Daoy (cell line): ENCODE measurements at places on chromosomes 6 and 20. TPM values are rescaled to one million over a fixed set of nuclear protein-coding genes. Genes with fewer than 3 reads are reported as not detected.

DNA sequence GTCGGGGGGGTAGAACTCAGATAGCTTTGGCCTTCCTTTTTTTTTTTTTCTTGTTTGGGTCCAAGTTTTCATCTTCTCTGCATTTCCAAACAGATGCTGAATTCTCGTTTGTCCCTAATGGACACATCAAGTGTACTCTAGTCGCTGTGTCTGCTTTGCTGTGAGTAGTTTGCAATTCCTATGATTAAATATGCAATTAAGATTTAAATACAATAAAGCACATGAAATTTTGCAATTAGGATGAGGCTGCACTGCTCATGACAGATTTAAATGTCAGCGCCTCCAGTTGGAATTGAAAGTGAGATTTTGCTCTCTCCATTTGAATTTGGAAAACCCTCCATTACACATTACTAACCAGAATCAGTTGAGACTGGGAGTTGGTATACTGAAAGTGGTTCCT lies 70.4 kb downstream of the PFDN4 start:
- no peak for DNase-seq

DNA sequence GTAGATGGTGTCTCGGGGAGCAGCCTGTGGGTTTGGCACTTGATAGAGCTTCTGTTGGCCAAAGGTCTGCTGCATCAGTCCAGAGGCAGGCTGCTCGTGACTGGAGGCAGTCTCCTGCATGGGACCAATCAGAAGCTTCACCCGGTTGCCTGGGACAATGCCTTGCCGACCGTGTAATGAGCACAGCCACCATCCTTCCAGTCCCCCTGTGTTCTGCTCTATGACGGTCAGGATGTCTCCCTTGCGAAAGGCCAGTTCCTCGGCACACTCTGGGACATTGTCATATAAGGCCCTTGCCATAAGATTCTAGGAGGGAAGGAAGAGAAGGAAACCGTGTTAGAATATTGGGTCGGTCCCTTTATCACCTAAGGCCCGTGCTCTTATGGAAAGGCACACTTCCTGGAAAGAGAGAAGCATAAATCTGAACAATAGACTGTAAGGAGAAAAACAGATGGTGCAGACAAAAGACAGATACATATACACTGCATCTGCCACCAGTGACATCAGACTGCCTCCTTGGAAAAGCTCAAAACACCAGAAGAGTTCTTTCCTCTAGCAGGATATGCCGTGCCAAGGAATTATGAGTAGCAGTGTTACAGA lies 18.9 kb downstream of the NEDD9 start:
- DNase-seq: no peak

DNA sequence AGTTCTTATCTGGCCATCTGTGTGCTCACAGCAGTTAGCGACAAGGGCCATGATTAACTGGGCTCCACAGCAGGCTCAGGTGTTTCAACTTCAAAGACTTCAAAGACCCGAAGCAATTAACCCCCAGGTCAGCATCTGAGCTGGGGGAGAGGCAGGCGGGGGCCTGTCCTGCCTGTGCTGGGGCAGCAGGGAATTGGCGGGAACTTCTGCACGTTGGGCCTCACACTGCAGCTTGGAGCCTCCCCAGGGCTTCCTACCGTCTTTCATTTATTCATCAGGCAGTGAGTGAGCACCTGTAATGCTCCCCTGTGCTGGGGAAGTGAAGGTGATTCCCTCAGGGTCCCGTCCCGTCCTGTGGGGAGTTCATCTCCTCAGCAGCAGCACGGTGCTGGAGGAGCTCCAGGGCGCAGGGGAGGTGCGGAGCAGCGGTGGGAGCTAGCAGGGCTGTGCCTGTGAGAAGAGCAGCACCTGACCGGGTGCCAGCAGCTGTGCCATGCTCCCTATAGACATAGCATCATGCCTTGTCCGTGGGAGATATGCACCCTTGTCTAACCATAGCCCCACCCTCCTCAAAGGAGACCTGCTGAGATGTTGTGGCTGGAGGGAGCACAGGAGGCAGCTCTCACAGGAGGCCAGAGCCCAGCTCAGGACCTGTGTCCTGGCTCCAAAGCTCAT lies 51.8 kb upstream of the FRMD1 start:
- no peak for DNase-seq

GRCh38 chr6:158047127-158047518 lies 65.5 kb downstream of the SYNJ2 start:
- DNase-seq: peak; percentile 81

GRCh38 chr20:14622796-14623195 lies 285.4 kb upstream of the FLRT3 start:
- peak; percentile 57 for DNase-seq

DNA sequence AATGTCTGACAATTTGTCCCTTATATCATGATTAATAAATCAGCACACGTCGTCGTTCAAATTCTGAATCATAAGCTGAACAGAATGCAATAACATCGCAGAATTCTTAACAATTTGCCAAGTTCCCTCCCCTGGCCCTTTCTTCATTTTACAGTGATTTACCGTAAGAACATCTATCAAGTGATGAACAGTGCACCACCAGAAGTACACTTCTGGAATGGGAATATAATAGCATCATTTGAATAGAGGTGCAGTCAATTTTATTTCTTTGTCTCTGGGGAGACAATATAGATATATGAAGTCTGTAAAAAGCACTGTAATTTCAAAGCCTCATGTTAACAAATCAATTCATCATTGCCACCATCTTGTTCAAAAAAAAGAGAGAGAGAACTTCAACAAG lies 145.1 kb upstream of the SMLR1 start:
- DNase-seq: no peak

- DNase-seq: no peak
These were observed 335.3 kb upstream of the NRSN1 start for GRCh38 chr6:23790756-23791155.

GRCh38 chr6:44569131-44569530 lies 181.6 kb downstream of the CDC5L start:
- no peak for DNase-seq

DNA sequence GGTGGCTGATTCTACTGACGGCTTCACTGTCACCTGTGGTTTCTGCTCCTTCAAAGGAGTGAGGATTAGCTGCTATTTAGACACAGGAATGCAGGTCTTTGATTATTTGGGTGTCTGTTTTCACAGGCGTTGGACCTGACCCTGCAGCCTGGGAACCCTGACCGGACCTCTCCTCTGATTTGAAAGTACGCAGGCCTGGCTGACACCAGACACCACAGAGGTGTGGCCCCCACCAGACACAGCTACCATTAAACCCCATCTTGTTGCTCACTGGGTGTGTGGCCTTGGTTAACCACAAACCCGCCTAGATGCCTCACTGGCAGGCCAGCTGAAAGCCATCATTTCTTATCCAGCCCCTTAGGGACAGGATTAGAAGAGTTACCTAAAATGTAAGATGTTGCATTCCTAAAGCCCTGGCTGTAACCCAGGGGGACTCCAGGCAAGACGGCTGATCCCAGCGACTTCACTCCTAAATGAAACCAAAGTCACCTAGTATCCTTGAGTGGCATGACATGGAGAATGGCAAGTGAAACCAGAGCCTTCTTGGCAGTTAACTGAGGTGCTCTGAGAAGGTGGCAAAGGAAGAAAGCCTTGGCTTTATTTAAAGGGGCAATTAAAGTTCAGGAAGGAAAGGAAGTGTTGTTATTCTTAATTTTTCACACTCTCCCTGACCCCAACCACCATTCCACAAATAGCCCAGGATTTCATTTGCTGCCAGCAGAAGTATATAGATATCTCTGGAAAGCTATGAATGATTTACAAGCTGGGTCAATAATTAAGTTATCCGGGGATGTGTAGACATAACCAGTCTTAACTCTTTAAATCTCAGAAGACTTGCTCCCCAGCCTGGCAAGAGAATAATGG lies 169.9 kb downstream of the QRSL1 start:
- DNase-seq: peak; percentile 91

DNA sequence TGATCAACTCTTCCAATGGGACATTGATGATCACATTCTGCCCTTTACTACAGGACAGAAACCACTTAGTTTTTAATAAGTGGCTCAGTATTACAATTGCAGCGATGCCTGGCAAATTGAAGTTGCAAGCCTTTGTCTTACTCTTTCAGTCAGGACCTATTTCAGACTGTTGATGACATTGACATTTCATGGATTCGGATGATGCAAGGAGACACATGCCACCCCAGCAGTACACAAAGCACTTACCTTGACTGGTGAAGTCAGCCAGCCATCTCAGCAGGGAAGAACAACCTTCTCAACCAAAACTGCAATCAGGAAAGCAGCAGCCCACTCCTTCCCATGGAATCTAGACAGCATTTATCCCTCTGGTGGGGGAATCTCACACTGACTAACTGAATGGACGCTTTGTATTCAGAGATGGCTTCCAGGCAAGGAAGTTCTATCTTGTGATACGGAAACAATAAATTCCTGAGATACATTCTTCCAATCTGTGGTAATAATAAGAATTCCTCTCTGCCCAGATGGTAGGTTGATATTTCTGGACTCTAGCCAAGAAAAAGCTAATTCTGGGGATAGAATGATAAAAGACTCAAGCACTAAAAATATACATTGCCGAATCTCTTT lies 24.8 kb downstream of the NFYA start:
- peak; percentile 30 for DNase-seq

DNA sequence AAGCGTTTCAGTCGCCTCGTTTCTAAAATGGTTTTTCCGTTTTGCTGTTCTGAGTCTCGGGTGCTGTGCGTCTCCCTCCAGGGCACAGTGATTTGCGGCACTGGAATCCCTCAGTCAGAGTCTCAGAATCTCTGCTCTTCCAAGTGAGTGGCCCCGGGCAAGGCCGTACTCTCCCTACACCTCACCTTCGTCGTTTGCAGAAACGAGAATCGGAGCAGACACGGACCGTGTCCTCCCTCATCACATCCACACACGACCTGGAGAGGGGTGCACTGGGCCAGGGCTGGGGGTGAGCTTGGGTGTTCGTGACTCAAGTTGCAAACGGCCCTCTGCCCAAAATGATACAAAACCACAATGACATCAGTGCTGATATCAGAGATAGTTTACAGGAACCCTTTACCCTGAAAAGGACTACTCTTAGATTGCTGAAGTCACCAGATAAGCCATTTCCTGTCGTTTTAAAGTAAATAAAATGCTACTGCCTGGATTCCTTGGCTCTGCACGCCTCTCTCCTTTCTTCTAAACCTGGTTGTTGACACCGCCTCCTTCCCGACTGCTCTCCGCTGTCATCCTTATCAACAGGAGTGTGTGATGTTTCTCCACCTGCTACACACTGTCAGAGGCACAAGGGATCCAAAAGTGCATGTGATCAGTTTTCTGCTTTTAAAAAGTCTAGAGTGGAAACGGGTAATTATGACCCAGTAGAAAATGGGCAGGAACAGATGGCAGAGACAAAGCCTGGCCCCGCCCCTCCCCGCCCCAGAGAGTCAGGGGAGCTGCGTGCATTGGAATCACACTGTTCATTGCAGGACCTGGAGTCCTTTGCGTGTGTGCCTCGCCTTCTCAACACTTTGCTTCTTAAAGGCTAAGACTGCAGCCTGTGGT lies 38.4 kb downstream of the KIF25 start:
- peak; percentile 55 for DNase-seq

GRCh38 chr6:75171567-75171966 lies 34.3 kb downstream of the COL12A1 start:
- no peak for DNase-seq

DNA sequence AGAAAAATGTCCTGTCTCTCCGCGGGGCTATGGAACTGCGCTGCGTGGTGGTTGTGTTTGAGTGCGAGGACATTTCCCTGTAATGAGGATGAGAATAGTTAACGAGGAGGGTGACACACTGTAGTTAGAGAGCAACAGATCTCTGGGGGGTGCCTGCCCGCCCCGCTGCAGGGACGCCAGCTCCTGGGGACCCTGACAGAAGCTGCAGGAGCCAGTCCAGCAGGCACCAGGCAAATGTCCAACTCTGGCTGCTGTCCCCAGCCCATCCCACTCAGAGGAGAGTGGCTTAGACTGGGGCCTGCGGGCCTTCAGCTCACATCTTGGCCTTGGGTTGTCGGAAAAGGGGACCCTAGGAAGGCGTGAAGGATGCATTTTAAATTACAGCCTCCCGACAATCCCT lies 92.9 kb upstream of the FOXP4 start:
- no peak for DNase-seq

- DNase-seq: no peak
These were observed 6.1 kb downstream of the PDRG1 start for GRCh38 chr20:31945785-31946184.

- no peak for DNase-seq
These were observed 191.1 kb downstream of the TASP1 start for GRCh38 chr20:13447385-13448180.

The LTA gene
- 0.11 TPM in 1 of 2 replicates, not detected in the other for total RNA-seq

The ARMH2 gene
- not detected in 2 replicates for total RNA-seq

The FAM217A gene
- not detected in 2 replicates for total RNA-seq

The LGSN gene
- total RNA-seq: 0.23 TPM in 1 of 2 replicates, not detected in the other

The ZSCAN31 gene
- 27.6 and 36.1 TPM in 2 replicates for total RNA-seq

The UST gene
- total RNA-seq: 12.1 and 13.6 TPM in 2 replicates

The LIME1 gene
- 2.4 and 3.6 TPM in 2 replicates for total RNA-seq

The COL21A1 gene
- 0.06 TPM in 1 of 2 replicates, not detected in the other for total RNA-seq

The BNIP5 gene
- total RNA-seq: not detected in 2 replicates

The HLA-DOA gene
- 1.9 TPM in 1 of 2 replicates, not detected in the other for total RNA-seq
